ENCODE measurements at places on chromosomes 7 and 10.
A peak's percentile ranks its signal among the peaks of the same experiment; 100 is the strongest.

- DNase-seq, result peak; percentile 20
These were observed 169.1 kb upstream of the PPP1R3A start for GRCh38 chr7:114087653-114088469.

DNA sequence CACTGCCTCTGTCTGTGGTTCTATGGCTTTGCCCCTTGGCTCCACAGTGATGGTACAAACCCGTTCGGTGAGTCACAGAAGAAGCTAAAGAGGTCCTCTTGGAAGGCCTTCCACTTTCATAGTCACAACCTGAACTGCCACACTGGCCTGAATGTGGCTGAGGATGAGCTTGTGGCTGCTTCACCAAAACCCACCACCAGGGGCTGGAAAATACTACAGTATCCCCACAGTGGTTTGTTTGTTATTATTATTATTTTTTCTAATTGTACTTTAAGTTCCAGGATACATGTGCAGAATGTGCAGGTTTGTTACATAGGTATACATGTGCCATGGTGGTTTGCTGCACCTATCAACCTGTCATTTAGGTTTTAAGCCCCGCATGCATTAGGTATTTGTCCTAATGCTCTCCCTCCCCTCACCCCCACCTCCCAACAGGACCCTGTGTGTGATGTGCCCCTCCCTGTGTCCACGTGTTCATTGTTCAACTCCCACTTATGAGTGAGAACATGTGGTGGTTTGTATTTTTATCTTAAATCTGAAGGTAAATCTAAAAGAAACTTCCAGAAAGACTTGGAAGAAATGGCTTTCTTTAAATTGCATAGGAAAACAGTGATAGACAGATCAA is 160.8 kb upstream of the NPSR1 start:
- no peak for DNase-seq

GRCh38 chr7:48304641-48305040 is 133.4 kb downstream of the ABCA13 start:
- DNase-seq, result no peak

GRCh38 chr10:47403446-47404318 is 19.6 kb upstream of the ZNF488 start:
- no peak for DNase-seq

GRCh38 chr10:80196270-80196949 is 8.9 kb downstream of the ANXA11 start:
- peak; percentile 57 for DNase-seq

- no peak for DNase-seq
These were observed 5.1 kb downstream of the UNC5B start for GRCh38 chr10:71217266-71218045.

DNA sequence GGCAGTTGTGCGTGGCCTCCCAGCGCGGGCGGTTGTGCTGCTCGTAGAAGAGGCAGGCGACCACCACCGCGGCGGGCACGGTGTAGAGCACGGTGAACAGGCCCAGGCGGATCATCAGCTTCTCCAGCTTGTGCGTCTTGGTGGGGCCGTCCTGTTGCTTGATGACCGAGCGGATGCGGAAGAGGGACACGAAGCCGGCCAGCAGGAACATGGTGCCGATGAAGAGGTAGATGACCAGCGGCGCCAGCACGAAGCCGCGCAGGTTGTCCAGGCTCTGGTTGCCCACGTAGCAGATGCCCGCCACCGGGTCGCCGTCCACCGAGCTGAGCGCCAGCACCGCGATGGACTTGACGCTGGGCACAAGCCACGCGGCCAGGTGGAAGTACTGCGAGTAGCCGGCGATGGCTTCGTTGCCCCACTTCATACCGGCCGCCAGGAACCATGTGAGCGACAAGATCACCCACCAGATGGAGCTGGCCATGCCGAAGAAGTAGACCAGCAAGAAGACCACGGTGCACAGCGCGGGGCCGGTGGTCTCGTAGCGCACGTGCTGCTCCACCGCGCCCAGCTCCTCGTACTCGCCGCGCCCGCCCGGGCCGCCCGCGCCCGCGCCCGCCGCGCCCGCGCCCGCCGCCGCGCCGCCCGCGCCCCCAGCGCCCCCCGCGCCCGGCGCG is 2.2 kb downstream of the FZD8 start:
- no peak for DNase-seq

DNA sequence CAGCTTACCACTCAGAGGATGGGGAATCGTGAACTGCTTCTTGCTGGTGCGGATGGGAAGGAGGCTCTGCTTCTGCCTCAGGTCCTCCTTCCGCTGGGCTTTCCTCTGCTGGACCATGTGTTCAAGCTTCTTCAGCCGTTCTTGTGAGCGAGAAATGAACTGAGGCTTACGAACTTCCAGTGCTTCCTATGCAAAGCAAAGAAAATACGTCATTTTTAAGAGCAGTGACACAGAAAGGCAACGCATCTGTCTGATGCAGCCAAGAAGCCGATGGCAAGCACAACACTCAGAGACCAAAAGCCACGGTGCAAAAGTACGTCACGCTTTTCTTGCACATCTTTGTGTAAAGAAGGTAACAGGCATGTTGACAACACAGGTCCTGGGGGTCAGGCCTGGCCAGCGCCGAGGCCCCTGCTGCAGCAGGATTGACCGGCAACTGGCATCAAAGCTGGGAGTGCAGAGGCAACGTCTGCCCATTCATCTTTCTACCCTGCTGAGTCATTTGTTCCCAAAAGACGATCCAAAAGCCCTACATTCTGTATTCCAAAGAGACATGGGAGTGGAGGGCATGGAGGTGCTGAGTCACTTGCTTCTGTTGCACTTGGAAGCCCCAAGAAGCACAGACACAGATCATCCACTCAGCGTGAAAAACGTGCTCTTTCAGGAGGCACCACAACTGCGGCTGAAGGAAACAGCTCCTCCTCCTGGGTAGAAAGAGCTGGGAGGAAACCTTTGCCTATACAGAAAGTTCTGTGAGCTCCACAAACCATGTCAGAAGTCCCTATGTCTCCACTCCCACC is 71.0 kb upstream of the ADAM12 start:
- DNase-seq, result no peak

- no peak for DNase-seq
These were observed 44.7 kb downstream of the PDE1C start for GRCh38 chr7:32025381-32026082.

DNA sequence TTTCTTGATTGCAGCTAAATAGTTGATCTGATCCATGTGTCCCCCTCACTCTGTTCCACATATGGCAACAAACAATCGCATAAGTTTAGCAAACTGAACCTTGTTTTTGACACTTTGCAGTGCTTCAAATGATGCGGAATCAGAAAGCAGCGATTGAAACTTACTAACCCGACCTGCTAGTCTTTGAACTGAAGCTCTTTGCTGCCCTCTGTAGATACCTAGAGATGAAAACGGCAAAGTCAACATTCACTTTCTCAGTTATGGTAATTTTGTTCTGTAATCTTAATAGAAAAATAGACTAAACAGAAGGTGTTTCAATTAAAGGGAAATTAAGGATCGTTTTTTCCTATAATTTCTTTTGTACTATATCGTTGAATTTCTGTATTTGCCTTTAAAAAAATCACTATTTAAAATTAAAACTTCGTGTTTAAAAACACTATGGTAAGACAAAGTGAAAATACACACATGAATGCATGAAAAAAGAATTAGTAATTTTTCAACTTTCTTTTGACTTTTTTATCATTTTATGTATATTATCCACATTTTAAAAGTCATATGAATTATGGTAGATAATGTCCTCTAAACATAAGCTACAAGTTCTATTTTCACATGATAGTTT is 276.5 kb downstream of the MAGI2 start:
- DNase-seq, result peak; percentile 57

- DNase-seq, result no peak
These were observed 1.2 kb upstream of the LRMDA start for GRCh38 chr10:75430000-75430763.

GRCh38 chr7:106056513-106057203 is 55.5 kb downstream of the SYPL1 start:
- DNase-seq, result peak; percentile 49
